NCI-H2029 treated with DMSO at 0.1 percent for 48 hours (cell line): ENCODE measurements at places on chromosomes 2 and 18.

GRCh38 chr2:239835056-239835455, 190.1 kb downstream of the NDUFA10 start:
- no peak for DNase-seq

DNA sequence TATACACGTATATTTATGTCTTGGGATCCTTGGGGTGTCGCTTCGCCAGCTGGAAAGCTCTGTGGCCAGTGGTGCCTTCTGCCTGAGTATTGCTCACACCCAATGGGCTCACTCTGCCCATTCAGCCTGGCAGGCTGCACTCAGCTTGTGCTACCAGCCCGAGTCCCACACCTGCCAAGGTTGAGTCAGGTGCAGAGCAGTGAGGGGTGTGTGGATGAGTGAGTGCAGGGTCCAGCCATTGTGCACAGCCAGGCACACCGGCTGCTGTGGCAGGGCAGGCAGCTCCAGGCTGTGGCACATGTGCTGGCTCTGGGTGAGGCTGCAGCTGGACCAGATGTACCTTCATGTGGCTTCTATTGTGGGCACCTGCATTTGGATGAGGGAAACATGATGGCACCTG, 496.9 kb upstream of the LINC00305 start:
- no peak for DNase-seq

GRCh38 chr2:21270708-21271122, 146.9 kb downstream of the TDRD15 start:
- DNase-seq, result no peak

- no peak for DNase-seq
These were observed 9.7 kb upstream of the KIF3C start for GRCh38 chr2:25991965-25992364.

DNA sequence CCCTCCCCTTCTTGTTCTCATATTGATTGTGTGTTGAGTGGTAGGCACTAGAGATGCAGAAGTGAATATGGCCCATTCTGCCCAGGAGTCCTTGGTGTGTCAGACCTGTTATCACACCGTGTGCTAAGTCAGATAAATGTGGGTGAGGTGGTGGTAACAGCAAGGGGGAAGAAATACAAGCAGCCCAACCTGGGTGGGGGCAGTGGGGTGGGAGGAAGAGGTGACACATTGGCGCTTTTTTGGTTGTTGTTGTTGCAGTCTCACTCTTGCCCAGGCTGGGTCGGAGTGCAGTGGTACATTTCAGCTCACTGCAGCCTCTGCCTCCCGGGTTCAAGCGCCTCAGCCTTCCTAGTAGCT, 12.8 kb downstream of the B3GNT2 start:
- DNase-seq, result no peak

- DNase-seq, result no peak
These were observed 63.7 kb upstream of the TFPI start for GRCh38 chr2:187617905-187618304.

GRCh38 chr2:23379220-23379695, 5.7 kb upstream of the KLHL29 start:
- no peak for DNase-seq

GRCh38 chr2:69753659-69754363, 11.9 kb downstream of the ANXA4 start:
- no peak for DNase-seq

GRCh38 chr2:203719456-203720410, 13.3 kb downstream of the CD28 start:
- no peak for DNase-seq

DNA sequence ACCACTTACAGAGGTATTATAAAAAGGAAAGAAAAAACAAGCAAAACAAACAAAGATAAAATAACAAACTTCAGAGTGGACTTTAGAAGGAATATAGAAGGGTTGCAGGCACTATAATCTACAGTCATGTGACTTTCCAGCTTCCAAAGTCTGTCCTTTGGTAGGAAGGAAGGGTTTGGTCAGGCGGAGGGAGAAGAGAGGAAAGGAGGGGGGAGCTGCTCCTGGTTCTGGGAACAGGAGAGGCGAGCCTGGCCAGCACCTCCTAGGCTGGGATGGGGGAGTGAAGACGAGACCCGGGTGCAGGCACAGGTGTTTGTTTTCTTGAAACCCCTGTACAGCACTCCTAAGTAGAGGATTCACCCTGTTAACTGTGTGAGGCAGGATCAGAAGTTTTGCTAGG, 53.8 kb upstream of the GATA6 start:
- DNase-seq, result no peak

- DNase-seq, result no peak
These were observed 25.9 kb upstream of the RAMP1 start for GRCh38 chr2:237833546-237833945.

DNA sequence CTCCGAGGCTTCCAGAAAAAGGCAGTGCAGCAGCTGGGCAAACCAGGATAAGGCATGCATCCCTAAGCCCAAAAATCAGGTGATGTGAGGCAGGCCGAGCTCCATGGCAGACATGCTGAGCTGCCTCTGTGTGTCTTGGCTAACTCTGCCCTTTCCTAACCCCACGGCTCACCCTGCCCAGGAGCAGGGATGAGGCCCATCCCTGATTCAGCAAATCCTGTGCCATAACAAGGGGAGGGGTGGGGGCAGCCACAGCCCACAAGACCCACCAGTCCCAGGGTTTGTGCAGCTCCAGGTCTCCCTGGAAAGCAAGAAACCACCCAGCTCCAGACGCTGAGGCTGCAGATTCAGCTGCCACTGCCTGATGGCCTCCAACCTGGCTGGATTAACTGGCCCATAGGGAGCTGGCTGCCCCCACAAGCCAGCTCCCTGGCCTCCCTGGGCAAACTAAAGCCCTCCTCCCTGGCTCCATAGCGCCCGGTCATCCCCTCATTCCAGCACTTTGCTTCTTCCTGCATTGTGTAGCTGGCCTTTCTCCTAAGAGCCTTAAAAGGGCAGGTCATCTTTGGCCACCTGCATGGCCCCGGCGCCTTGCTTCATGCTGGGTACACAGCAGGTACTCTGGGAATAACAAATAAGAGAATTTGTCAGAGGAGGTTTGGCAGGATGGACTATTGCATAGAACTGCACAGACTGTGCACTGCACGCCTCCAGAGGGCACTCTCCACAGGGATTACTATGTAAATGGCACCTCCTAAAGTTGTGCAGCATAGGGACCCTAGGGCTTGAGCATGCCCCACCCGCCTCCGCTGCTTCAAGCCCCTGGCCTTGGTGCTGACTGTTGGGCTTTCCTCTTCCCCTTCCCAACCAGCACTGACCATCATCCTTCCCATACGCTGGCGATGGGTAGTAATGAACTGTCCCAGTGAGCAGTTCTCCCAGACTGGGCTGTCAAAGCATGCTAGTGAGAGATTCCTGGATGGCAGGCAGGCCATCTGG, 10.7 kb downstream of the STEAP3 start:
- no peak for DNase-seq

- DNase-seq, result no peak
These were observed 55.6 kb downstream of the CCDC85A start for GRCh38 chr2:56239437-56239836.

GRCh38 chr2:14975381-14975780, 342.9 kb downstream of the LRATD1 start:
- no peak for DNase-seq
